ENCODE measurements at places on chromosomes 13 and 19. TPM values are rescaled to one million over a fixed set of nuclear protein-coding genes. Genes with fewer than 3 reads are reported as not detected.

APOC4 gene
- polyA plus RNA-seq: not detected

ZNF569 gene
- 8.0 TPM for polyA plus RNA-seq

- no peak for DNase-seq
Observed at GRCh38 chr13:106348075-106348840, 187.2 kb downstream of the EFNB2 start.

GRCh38 chr13:108609353-108609752, 20.1 kb upstream of the MYO16 start:
- DNase-seq: no peak

- no peak for DNase-seq
Observed at GRCh38 chr19:17883627-17884410, 12.1 kb downstream of the SLC5A5 start.

GRCh38 chr13:91347996-91348905, 764 bp downstream of the MIR17HG start:
- peak; percentile 53 for DNase-seq

GRCh38 chr13:99976575-99976974, 5.0 kb upstream of the ZIC5 start:
- no peak for DNase-seq

GRCh38 chr19:11496391-11497163, 9.1 kb downstream of the ZNF653 start:
- peak; percentile 84 for DNase-seq

GRCh38 chr19:58551577-58552471, 3.1 kb downstream of the CHMP2A start:
- DNase-seq: no peak

ZNF296 gene
- polyA plus RNA-seq: 0.44 TPM

- DNase-seq: no peak
Observed at GRCh38 chr13:37085606-37086005, 19.9 kb downstream of the CSNK1A1L start.

GRCh38 chr19:4487572-4487971, 15.5 kb downstream of the HDGFL2 start:
- no peak for DNase-seq

DNA sequence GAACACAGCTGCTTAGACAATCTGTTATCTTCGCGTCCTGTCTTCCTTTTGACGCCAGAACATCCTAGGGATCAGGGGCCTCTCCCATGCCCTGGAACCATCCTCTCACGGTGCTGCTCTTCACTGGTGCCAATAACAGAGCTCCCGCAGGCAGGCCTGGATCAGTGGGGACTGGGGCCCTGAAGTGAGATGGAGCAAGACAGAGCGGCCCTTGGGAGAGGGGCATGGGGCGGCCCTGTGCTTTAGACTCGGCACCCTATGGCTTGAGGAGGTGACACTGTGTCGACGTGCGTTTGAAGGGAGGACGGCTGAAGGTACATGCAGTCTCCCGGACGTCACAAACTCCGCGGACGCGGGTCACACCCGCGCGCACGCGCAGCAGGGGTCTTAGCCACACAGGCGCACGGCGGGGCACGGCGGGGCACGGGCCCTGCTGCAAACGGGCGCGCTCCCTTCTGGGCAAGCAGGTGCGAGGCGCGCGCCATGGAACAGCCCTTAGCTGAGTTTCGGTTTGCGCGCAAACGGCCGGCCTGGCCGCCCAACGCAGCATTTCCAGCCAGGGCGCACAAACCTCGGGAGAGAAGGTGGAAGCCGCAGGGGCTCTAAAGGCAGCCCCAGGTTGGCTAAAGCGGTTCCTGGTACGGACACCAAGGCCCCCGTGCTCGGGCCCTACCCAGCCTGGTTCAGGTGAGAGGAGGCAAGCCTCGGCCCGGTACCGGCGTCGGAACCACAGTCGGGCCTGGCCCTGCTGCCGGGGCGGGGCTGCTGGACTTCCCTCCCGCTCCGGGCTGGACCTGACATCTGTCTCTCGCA, 16.5 kb upstream of the RNF17 start:
- no peak for DNase-seq

DNA sequence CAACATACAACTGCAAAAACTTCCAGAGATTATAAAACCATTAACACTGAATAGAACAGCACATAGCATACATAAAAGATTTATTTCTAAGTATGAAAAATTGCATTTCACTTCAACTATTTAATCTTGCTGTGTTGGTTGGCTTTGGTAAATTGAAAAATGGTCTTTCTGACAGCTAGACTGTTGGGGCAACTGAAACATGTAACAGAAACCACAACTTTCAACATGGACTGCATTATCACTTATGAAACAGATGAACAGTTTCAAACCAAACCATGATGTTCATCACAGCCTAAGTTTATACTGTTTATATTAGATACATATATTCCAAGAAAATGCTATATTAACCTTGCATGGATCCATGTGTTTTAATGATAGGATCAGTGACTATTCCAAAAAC, 324.1 kb upstream of the PCDH9 start:
- DNase-seq: no peak

DNA sequence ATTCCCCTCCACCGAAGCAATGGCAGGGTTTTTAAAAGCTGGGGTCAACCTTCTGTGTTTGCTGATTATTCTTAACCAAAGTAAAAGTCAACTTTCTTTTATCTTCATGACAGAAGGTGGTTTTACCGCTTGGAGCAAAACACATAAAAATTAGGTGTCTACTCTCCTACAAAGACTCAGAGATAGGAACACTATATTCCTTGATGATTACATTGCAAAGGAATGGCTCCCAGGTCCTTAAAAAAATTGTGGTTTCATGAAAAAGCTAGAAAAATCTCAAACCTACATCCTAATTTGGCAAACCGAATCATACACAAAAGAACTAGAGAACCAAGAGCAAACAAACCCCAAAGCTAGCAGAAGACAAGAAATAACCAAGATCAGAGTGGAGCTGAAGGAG, 760.4 kb upstream of the PCDH20 start:
- DNase-seq: no peak

- DNase-seq: no peak
Observed at GRCh38 chr19:48668761-48669160, 4.1 kb downstream of the NTN5 start.

DNA sequence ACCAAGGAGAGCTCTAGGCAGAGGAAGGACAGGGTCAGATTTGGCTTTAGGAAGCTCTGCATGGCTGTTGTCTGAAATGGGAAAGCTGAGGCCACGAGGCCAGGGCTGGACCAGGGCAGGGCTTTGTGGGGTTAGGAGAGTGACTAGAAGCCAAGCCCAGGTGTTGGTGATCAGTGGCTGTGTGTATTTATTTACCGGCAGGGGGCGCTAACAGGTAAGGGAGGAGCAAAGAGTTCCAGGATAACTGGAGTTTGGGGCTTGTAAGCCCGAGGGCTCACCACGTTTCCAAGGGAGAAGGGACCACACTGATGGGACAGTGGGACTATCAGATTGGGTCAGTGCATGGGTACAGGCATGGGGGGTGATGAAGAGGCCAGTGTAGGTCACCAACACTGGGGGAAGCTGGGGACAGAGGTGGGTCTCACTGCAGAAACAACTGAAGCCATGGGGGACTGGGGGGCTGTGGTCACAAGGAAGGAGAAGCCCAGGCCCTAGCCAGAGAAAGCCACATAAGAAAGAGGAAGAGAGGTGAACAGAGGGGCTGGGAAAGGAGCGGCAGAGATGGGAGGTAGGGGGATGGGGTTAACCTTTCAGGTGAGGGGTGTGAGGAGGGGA, 3.9 kb downstream of the TMEM147 start:
- DNase-seq: no peak

GRCh38 chr13:26458196-26458749, 99.2 kb upstream of the WASF3 start:
- DNase-seq: no peak

VAV1 gene
- polyA plus RNA-seq: 0.38 TPM

TMEM221 gene
- polyA plus RNA-seq: not detected

DNA sequence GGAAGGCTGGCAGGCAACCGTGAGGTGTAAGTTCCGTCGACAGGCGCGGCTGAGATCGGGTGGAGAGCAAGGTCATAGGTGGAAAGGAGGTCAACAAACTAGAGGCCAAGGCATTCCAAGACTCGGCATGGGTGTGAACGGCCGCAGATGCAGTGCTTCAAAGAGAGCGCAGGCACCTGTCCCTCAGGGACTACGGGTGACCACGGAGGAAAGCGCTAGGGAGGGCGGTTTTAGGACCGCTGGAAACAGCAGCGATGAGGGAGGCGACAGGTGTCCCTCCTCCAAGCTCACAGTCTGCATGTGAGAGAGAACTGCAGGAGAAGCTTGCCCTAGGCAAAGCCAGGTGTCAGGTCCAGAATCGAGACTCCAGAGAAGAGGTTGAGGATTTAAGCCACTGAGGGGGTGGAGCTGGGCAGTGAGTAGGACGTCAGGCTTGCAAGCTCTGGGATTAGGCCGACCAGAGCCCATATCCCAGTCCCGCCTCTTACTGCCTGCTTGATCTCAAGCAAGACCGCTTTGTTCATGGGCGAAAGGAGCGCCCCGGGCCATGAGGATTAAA, 1.6 kb upstream of the MLNR start:
- DNase-seq: no peak

- no peak for DNase-seq
Observed at GRCh38 chr19:55041244-55041626, 3.2 kb upstream of the GP6 start.

DNA sequence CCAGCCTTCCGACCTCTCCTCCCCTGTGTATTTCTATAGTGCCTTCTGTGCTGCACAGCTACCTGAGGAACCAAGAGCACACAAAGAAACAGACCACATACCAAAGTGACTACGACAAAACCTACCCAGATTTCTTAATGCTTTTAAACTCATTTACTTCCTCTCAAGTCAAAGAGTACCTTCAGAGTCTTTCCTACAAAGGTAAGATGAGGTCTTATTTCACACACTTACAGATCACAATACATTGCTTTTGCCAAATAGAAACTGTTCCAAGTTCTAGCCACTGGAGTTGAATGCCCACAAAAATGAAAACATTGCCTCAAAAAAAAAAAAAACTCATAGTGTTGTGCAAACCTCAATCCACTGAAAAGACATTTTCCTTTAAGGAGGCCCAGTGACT, 36.4 kb downstream of the TEX26 start:
- no peak for DNase-seq

DNA sequence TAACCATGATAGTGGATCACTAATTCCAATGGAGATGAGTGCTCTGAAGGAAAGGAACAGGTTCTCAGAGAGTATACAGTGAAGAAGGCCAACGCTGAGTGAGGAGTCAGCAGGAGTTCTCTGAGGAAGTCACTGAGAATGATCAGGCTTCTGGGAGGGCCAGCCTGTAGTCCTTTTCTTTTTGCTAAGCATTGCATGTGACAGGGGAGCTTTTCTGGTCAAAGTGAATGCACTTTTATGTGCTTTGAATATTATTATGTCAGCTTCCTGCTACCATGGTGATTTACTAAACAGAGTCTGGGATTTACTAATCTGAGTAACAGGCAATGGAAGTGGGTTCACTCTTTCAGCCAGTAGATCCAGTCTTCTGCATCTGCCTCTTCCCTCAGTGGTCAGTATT, 81.1 kb upstream of the SERP2 start:
- no peak for DNase-seq

PSG2 gene
- not detected for polyA plus RNA-seq

BEST2 gene
- polyA plus RNA-seq: 0.08 TPM

POLR1G gene
- 12.5 TPM for polyA plus RNA-seq

DNA sequence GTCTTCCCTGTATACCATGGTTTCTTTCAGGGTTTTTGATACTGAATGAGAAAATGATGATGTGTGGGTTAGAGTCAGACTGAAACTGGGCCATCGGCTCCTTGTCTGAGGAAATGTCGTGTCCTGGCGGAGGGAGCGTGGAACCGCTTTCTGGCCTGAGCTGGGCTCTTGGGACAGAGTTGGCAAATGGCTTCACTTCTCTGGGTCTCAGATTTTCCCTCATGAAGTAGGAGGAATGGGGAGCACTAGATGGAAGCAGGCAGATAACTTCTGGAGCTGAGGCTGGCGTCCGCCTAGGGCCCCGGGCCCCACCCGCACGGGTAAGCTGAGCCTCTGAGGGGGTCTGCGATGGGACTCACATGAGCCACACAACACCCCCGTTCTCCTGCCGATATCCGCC, 133.3 kb upstream of the WASF3 start:
- peak; percentile 70 for DNase-seq

GRCh38 chr19:58033741-58034476, at the start of gene ZSCAN1:
Gene ZSCAN1, plus strand, starts transcription at chr19:58034025. Its CDS starts 3,812 bp downstream, at chr19:58037837.
- peak; percentile 72 for DNase-seq

KXD1 gene
- 84.6 TPM for polyA plus RNA-seq

SOX1 gene
- not detected for polyA plus RNA-seq

GRCh38 chr19:45931055-45931454, 16.5 kb upstream of the NANOS2 start:
- no peak for DNase-seq

DNA sequence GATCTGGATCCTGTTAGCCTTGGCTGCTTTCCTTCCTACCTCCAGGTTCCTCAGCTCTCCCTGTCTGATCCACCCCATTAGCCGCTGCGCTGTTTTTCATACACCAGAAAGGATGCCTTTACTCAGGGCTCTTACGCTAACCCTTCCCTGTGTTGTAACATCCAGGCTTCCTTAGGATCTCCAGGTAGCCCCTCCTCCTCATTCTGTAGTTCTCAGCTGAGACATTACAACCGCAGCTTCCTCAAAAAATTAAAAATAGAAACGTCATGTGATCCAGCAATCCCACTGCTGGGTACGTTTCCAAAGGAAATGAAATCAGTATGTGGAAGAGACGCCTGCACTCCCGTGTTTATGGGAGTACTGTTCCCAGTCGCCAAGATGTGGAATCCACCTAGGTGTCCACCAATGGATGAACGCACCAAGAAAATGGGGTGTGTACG, 18.4 kb upstream of the MYADM start:
- no peak for DNase-seq

GRCh38 chr19:46976845-46977320, 42.8 kb upstream of the NPAS1 start:
- DNase-seq: peak; percentile 69

- peak; percentile 50 for DNase-seq
Observed at GRCh38 chr19:33268162-33268991, 34.0 kb downstream of the CEBPA start.

DNA sequence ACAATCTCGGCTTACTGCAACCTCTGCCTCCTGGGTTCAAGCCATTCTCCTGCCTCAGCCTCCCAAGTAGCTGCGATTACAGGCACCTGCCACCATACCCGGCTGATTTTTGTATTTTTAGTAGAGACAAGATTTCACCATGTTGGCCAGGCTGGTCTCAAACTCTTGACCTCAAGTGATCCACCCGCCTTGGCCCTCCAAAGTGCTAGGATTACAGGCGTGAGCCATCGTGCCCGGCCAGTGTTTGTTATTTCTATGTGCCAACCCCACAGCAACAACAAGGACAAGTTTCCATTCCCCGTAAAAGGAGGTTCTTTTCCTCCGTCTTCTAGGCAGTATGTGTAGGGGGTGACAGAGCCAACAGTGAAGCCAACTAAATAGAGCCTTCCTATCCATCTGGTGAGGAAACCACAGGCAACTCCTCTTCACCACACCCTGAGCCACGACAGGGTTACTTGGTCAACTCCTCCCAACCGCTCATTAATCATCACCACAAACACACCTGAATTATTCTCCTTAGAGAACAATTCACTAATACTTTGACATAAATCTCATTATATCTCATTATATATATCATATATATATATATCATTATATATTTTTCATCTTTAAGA, 25.5 kb downstream of the FOXO1 start:
- peak; percentile 63 for DNase-seq

- DNase-seq: no peak
Observed at GRCh38 chr13:30737511-30738337, 2.4 kb downstream of the ALOX5AP start.

GRCh38 chr13:108680011-108680410, 50.6 kb downstream of the MYO16 start:
- DNase-seq: no peak
